D341Med (cell line): ENCODE measurements at places on chromosomes 2 and 18.

- no peak for DNase-seq
Measured at GRCh38 chr2:134454426-134454825, 200.6 kb downstream of the MGAT5 start.

- DNase-seq, result no peak
Measured at GRCh38 chr2:105487142-105488069, 88.6 kb upstream of the FHL2 start.

- peak; percentile 76 for DNase-seq
Measured at GRCh38 chr2:168456521-168457189, 583 bp downstream of the CERS6 start.

DNA sequence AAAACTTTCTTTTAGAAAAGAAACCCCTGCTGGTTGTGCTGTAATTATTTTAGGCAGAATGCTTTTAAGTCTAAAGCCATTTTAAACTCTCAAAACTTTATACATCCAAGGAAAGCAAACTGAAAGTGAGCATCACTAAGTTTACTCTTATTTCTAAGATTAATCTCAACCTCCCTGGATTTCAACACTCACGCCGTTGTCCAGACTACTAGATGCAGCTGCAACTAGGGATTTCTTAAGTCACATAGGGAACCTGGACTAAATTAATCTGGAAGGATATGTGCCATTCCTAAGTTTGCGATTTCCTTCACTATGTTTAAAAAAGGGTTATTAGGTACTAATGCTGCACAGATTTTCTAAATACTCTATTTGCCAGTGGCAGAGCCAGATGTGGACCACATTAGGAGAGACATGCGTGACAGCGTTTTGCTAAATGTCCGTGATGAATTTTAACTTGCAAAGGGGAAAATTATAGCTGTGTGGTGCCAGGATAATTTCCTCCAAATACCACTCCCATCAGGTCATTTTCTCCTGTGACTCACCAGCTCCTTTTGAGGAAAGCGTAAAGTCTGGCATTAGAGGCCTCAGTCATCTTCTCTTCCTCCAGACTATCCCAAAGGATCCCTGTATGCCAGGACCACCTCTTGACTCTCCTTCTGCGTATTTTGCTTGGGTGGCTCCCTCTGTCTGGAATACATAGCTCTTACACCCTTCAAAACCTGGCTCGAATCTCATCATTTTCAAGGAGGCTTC is 143.7 kb downstream of the ATL2 start:
- DNase-seq, result no peak

- no peak for DNase-seq
Measured at GRCh38 chr2:218891275-218892135, 10.9 kb downstream of the WNT10A start.

DNA sequence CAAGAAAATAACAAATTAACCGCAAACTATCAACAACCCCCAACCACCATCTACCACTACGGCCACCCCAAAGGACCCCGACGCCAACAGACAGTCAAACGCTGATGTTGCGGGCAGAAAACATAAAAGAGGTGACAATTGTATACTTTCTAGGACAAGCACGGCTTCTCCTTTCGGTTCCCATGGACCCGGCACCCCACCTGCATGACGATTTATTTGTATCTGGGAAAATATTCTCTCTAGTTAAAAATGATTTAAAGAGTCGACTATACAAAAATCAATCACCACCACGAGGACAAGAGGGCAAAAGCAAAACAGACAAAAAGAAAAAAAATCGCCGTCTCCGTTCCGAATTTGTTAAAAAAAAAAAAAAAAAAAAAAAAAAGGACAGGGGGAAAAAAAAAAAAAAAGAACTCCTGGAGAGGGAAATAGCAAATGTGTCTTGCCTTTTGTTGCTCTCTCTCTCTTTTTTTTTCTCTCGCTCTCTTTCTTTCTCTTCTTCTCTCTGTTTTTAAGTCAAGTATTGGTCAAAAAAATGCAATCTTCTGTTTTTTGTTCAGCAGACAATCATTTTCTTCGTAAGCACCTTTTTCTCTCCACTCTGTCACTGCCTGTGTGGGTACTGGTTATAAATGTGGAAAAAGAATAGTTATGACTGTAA is 3.6 kb downstream of the SIX3 start:
- DNase-seq, result no peak

DNA sequence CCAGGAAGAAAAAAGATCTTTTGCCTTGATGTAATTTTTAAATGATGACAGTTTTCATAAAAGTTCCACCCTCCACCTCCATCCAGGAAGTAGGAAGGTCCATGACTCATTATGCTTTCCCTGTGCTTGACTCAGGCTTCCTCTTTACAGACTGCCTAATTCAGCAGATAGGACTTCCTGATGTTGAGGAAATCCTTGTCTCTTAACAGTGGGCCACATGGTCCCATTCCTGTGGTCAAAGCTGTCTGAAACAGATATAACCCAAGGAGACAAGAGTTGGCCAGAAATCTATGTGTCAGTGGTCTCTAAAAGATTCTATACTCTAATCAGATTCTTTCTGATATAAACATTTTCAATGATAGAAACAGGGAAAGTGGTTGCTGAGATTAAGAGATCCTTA is 119.1 kb downstream of the BAZ2B start:
- DNase-seq, result no peak

GRCh38 chr2:54836477-54836876 is 113.0 kb downstream of the EML6 start:
- DNase-seq, result no peak

DNA sequence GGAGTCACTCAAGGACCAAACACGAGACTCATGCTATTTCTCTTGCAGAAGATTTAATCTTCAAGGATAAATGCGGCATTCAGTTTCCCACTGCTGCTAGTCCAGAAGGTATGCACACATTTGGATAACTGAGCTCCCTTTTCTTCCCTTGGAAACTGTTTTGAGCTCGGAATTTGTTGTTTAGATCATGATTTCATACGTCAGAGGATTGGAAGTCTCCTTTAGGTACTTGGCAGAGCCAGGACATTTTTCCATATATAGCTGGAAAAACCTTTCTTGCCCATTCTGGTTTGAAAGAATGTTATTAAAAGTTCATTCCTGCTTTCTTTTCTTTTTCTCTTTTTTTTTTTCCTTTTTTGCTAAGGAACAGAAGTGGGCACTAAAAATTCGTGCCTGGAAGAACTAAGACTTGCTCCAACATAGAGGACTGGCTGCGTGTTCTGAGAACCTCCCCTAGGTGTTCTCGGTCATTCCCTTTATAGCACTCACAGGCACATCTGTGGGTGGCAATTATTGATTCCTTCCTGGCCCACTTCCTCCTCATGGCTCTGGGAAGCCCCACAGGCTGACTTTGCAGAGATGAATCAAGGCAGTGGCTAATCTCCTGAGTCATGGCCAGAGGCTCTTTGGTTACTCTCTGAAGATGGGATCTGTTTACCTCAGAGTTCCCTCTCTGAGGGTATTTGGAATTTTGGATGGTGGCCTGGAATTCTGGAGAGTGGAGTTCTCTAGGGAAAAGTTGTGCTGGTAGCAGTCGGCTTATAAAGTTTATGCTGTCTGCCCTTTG is 104.8 kb downstream of the PLCL1 start:
- no peak for DNase-seq

DNA sequence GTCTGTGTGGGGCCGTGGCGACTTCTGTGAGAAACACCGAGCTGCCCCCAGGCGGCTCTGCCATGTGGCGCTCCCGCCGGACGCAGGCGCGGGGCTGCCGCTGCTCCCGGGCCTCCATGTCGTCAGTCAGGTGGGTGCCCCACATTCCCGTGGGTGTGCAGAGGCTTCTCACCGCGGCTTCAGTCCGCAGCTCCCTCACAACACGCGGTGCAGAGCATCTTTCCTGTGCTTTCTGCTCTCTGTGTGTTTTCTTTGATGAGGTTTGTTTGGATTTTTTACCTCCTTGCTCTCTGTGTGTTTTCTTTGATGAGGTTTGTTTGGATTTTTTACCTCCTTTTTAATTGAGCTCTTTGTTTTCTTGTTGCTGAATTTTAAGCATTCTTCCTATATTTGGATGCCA is 13.0 kb downstream of the AQP12A start:
- DNase-seq, result no peak

DNA sequence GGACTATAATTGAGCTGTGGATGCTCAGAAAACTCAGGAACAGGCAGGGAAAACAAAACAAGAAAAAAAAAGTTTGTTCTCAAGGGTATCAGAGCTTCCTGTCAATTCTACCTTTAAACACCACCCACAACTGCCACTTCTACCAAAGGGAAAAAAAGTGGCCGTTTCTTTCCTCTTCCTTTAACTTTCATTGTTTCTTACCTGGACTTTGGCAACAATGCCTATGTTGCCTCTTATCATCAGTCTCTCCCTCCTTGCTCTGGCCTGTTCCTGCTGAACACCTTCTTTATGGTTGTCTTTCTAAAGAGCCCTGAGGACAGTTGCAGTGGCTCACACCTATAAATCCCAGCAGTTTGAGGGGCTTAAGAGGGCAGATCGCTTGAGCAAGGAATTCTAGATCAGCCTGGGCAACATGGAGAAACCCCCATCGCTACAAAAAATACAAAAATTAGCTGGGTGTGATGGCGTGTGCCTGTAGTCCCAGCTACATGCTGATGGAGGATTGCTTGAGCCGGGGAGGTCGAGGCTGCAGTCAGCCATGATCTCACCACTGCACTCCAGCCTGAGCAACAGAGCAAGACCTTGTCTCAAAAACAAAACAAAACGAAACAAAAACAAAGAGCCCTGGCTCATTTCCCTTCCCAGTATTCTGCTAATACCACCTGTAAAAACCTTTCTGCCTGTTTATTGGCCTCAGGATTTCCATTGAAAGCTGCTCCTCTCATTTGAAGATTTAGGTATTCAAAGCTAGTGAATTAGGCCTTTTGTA is 18.0 kb upstream of the NR4A2 start:
- no peak for DNase-seq

- DNase-seq, result no peak
Measured at GRCh38 chr2:178263159-178263860, 69.0 kb downstream of the OSBPL6 start.

GRCh38 chr2:61775956-61776570 is 77.8 kb downstream of the FAM161A start:
- no peak for DNase-seq

DNA sequence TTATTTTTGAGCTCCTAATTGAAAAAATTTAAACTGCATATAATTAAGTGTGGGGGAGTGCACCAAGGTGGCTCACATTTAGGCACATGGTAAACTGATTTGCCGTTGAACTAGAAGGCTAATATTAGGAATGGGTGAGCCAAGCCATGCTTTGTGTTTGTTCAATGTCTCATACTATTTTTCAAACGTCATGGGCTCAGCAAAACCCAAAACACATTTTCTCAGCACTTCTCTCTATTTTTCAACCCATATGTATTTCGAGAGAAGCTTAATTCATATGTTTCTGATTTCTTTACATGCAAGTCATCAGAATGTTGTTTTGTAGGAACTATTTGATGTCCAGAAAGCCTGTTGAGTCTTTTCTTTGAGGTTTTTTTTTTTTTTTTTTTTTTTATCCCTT is 291.2 kb downstream of the TCF4 start:
- no peak for DNase-seq

DNA sequence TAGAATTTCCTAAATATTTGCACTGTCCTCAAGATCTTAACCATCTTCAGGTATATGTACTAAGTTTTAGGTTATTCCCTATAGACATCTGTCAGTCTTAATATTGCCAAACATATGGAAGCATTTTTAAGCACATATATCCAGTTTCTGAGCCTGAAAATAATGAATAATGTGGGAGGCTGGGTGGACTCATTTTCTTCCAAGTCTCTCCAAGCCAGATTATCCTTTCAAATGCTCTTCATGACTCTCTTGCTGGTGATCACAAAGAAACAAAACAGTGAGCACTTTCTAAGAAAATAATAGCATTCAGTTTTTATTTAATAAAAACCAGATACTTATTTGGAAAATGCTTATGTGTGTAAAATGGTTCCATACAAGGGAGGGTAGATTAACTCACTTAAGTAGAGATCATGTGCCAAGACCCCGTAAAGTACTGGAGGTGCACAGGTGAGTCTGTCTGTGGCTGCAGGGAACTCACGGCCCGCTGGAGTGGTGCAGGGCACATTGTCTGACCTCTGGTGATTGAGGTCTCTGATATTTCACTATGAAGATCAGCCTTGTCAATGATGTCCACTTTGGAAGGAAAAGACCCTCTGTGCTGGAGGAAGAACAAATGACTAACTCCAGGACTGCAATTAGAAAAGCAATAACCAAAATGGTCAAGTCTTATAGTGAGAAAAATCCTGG is 161.6 kb downstream of the TMEM18 start:
- no peak for DNase-seq

GRCh38 chr2:63569740-63570139 is 18.5 kb downstream of the WDPCP start:
- DNase-seq, result no peak

DNA sequence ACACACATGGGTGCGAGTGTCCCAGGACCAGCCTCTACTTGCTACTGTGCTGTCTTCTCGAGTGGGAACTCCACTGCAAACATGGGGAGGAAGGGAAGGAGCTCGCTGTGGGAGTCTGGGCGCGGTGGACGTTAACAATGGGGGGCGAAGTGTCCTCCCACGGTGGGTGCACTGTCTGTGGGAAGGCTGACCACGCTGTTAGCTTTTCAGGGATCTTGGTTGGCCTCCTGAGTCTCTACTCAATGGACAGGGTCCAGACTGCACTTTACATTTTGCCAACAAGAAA is 146.7 kb downstream of the MBP start:
- DNase-seq, result no peak

GRCh38 chr2:776038-776437 is 98.8 kb upstream of the TMEM18 start:
- DNase-seq, result no peak

GRCh38 chr18:77105028-77105427 is 27.6 kb downstream of the MBP start:
- no peak for DNase-seq

DNA sequence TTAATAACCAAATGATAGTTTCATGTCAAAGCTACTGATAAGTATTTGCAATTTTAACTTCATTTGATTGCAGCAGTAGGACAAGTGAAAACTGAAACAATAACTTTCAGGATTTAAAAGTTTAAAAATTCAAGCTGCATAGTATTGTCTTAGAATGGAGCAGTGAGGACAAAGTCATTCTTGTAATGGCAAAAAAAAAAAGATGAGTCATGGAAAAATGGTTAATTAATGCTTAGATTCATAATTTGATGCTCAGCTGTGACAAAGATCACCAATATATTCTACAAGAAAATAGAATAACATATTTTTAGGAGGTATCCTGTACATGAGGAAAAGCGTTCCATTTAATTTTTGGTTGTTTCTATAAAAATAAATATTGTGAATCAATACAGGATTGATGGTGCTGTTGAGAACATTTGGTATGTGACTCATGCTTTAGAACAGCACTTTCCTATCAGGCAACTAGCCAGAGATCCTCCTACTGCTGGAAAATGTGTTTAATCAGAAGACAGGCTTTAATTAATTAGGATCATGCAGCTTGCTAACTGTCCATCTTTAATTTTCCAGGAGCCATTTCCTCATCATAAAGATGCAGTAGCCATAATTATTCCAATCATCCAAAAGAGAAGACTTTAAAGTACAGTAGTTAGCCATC is 239.0 kb upstream of the MMADHC start:
- DNase-seq, result no peak
